ENCODE measurements at places on chromosomes 11 and 22. TPM values are rescaled to one million over a fixed set of nuclear protein-coding genes. Genes with fewer than 3 reads are reported as not detected.

The MYBPC3 gene
- not detected for total RNA-seq

The MMP11 gene
- 169 TPM for total RNA-seq

The OR4C13 gene
- total RNA-seq = not detected

DNA sequence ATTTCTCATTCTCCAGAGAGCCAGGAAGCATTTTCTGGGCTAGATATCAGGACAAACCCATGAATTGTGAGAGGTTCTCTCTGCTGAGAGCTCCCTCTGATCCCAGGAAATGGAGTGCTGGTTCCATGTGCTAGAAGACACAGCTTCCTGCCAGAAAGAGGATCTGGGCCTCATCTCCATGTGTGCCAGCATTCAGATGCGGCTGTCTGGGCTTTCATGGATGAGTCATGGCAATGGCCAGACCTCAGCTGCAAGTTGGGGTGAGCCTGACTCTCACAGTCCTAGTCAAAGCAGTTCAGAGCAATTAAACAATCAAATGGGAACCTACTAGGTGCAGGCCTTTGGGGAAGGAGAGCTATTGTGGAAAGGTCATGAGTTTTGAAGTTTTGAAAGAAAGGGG lies 82.3 kb upstream of the EED start:
- H3K4me3 ChIP-seq = no peak overlapping the region
- H3K27me3 ChIP-seq = no peaks in the 10 kb centered on the region
- no peak for DNase-seq

- no peaks in the 10 kb centered on the region for H3K36me3 ChIP-seq
- H3K27me3 ChIP-seq = peaks cover 12% of the 10 kb centered on the region
- H3K4me1 ChIP-seq = peaks cover 59% of the 10 kb centered on the region
- no peak for DNase-seq
Measured at GRCh38 chr11:121465709-121466062, 12.9 kb upstream of the SORL1-AS1 start.

DNA sequence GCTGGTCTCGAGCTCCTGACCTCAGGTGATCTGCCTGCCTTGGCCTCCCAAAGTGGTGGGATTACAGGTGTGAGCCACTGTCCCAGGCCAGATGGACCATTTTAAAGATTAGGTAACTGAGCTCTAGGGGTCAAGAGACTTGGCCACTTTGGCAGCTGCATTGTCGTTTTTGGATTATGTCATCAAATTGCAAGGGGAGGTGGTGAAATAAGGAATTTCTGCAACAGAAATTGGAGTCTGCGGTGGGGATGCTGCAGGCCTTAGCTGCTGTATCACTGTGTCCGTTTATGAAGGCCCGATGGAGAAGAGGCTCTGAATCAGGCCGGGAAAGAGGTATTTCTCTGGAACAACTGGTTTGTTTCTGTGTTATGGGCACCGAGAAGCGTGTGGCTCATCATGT lies 34.6 kb downstream of the PTPRJ start:
- no peak overlapping the region for H3K4me3 ChIP-seq
- H3K4me1 ChIP-seq = peaks cover 34% of the 10 kb centered on the region
- no peaks in the 10 kb centered on the region for H3K36me3 ChIP-seq
- H3K27ac ChIP-seq = no peak overlapping the region
- no peaks in the 10 kb centered on the region for H3K27me3 ChIP-seq

Measured in chondrocyte (in vitro differentiated cells).